Pancreas (tissue), 10 donors: ENCODE measurements at places on chromosomes 16 and 17. TPM values are rescaled to one million over a fixed set of nuclear protein-coding genes. Genes with fewer than 3 reads are reported as not detected.

- H3K27ac ChIP-seq = no peak overlapping the region
- no peaks in the 10 kb centered on the region for H3K4me1 ChIP-seq
- no peak overlapping the region for H3K4me3 ChIP-seq
Observed at GRCh38 chr17:18161207-18162145, 22.2 kb upstream of the ALKBH5 start.

- H3K4me1 ChIP-seq = no peaks in the 10 kb centered on the region
- no peak for DNase-seq
- no peak overlapping the region for H3K4me3 ChIP-seq
- H3K27me3 ChIP-seq = no peaks in the 10 kb centered on the region
- no peak overlapping the region for H3K27ac ChIP-seq
- no peaks in the 10 kb centered on the region for H3K36me3 ChIP-seq
Observed at GRCh38 chr16:24853830-24854229, 8.1 kb downstream of the SLC5A11 start.

DNA sequence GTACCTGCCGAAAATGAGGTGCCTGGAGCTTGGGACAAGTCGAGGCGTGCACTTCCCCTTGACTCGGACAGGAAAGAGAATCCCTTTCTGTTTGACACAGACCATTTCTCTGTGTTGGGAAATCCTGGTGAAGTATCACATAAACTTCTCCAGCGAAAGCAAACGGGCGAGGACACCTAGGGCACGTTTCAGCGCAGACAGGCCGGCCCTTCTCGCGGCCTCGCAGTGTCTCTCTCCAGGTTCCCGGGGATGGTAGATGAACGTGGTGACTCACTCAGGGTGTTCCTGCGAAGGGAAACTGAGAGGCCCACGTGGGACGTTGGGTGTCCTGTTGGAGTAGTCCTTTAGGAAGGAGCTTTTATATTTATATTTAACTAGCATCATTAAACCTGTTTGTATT lies 36.3 kb upstream of the ZNF750 start:
- peaks cover 15% of the 10 kb centered on the region for H3K4me1 ChIP-seq
- H3K27ac ChIP-seq = peak overlapping the region; percentile 58
- H3K27me3 ChIP-seq = no peaks in the 10 kb centered on the region
- peak; percentile 20 for DNase-seq

DNA sequence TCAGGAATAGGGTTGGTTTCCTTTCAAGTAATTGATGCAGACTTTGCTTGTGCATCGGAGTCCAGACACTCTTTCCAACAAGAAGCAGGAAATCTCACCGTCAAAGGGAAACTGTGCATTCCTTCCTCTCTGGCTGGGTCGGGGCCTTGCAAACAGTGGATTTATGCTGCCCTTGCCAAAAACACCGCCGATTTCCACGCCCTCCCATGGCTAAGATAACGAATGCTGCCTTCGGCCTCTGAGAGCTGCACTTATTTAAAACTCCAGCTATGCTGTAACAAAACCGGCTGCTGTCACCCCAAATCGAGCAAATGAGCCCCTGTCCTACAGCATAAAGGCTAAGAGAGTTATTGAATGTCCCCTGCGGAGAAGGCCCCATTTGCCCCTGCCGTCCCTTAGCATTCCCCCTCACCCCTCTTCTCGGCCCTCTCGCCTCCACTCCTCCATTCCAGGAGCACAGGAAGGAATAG lies 275.5 kb upstream of the IRX5 start:
- no peaks in the 10 kb centered on the region for H3K27me3 ChIP-seq
- no peaks in the 10 kb centered on the region for H3K36me3 ChIP-seq
- no peak overlapping the region for H3K27ac ChIP-seq
- no peaks in the 10 kb centered on the region for H3K4me1 ChIP-seq
- H3K4me3 ChIP-seq = no peak overlapping the region

GRCh38 chr17:77308861-77309726 lies 168.3 kb downstream of the SEC14L1 start:
- DNase-seq = no peak
- no peaks in the 10 kb centered on the region for H3K27me3 ChIP-seq

DNA sequence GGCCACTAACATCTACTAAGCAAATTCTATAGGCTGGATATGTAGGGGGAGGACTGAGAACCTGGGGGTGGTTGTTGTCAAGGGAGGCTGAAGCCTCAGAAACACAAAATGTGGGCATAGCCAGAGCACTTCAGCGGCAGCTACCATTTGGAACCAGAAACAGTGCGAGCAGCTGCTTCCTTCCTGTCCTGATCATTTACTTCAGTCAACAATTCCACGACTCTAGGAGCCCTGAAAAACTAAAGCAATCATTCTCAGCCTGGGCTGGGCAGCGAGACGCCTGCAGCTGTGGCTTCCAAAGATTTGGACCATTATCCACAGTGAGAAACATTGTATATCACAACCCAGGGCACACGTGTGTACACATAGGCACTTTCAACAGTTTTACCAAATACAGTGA lies 93.9 kb upstream of the WSCD1 start:
- H3K27me3 ChIP-seq = no peaks in the 10 kb centered on the region
- no peaks in the 10 kb centered on the region for H3K36me3 ChIP-seq
- DNase-seq = no peak

DNA sequence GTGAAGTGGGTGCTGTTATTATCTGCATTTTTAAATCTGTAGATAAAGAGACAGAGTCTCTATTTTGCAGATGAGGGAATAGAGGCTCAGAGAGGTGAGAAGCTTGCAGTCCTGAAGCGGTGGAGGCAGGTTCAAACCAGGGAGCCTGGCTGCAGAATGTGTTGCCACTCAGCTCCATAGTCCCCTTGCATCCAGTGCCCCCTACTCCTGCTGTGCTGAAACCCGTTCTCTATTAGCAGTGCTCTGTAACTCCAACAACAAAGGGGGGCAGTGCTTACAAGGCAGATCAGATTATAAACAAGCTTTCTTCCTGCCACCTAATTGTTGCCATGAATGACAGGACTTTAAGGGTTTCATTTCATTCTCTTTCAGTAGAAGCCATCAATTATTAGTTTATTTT lies 118.1 kb upstream of the CACNG3 start:
- H3K36me3 ChIP-seq = no peaks in the 10 kb centered on the region
- H3K4me1 ChIP-seq = no peaks in the 10 kb centered on the region
- no peaks in the 10 kb centered on the region for H3K27me3 ChIP-seq
- no peak overlapping the region for H3K27ac ChIP-seq
- no peak overlapping the region for H3K4me3 ChIP-seq
- no peak for DNase-seq

Gene C17orf78
- total RNA-seq = not detected

Gene OR4D1
- not detected for total RNA-seq
